ENCODE measurements at places on chromosomes 11 and 22.

DNA sequence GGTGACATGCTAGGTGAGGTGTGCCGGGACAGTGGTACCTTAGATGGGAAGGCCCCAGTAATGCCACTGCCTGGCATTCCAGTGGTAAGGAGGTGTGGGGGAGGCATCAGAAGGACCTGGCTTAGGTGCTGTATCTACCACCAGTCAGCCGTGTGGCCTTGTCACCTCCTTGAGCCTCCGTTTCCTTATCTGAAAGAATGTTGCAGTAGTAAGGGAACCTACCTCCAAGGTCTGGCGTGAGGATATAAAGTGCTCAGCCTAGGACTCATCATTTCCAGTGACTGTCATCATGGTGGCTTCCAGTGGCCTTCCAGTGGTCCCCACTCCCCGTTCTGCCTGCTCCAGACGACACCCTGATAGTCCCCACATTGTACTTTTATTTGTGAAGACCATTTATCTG is 6.8 kb upstream of the DUSP18 start:
- no peak overlapping the region for H3K27ac ChIP-seq
- no peaks in the 10 kb centered on the region for H3K36me3 ChIP-seq
- H3K4me3 ChIP-seq: no peak overlapping the region
- H3K4me1 ChIP-seq: no peaks in the 10 kb centered on the region

- no peaks in the 10 kb centered on the region for H3K27me3 ChIP-seq
- no peak overlapping the region for H3K27ac ChIP-seq
Observed at GRCh38 chr11:126833065-126833464, 167.5 kb downstream of the KIRREL3 start.

DNA sequence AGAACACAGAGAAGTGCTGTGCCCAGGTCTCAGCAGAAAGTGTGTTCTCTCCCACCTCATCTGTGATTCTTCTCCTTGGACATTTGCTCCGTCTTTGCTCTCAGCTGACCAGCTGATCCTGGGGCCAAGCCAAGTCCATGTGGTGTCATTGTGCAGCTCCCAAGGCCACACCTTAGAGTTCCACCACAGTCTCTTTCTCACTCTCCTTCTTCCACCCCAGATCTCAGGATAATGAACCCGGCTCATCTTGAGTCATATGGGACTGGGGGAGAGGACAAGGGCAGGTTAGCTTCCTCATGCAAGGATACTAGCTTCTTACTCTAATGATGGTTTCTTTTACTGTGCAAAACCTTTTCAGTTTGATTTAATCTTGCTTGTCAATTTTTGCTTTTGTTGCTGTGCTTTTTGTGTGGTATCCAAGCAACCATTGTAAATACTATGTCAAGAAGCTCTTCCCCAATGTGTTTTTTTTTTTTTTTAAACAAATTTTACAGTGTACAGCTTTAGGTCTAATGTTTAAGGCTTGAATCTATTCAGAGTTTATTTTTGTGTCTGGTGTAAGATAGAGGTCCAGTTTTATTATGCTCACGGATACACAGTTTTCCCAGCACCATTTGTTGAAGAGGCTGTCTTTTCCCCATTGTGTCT is 75.0 kb upstream of the OR4B1 start:
- peaks cover 11% of the 10 kb centered on the region for H3K36me3 ChIP-seq
- H3K27me3 ChIP-seq: no peaks in the 10 kb centered on the region
- no peak overlapping the region for H3K27ac ChIP-seq
- H3K4me1 ChIP-seq: no peaks in the 10 kb centered on the region

DNA sequence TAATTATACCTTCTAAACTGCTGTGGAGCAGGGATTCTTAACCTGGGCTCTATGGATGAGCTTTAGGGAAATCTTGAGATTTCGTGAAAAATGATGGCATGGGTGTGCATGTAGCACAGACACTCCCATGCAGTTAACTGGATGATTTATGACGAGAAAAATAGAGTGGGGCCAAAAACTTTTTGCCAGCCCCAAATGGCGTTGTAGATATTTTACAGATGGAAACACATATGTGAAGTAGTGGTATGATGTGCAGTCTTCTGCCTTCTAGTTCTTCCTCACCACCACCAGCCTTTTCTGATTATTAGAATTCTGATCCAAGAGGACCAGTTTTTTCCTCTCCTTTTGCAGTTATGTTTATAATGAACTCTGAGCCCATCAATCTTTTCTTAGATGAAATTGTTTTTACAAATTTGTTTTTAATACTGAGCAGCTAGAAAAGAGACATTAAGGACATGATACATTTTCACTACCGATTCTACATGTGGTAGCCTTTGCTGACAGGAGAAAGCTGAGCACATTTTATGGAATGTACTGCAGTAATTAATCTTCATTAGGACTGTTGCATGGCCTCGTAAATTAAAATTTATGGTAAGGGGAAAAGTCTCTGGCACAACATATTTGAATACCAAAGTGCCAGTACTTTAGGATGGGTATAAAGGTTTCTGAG is 261.4 kb downstream of the DDX10 start:
- H3K36me3 ChIP-seq: no peaks in the 10 kb centered on the region
- no peaks in the 10 kb centered on the region for H3K27me3 ChIP-seq
- DNase-seq: no peak
- no peak overlapping the region for H3K4me3 ChIP-seq
- no peak overlapping the region for H3K27ac ChIP-seq

DNA sequence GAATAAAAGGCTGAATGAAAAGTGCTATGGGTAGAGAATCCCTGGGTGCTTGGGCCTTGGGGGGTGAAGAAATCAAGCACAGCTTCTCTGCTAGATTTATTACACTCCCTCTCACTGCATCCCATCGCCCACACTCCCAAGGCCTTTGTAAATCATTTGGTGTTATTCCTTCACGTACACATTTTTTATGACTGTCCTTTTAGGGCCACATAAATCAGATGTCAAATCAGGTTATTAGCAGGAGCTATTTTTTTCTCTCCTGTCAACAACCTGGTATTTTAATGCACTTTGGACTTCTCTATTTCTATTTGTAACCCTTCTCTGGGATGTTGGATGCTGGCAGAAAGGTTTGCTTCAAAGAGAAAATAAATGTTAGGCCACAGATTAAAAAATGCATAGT is 408.8 kb downstream of the INSC start:
- no peak overlapping the region for H3K4me3 ChIP-seq
- H3K4me1 ChIP-seq: no peaks in the 10 kb centered on the region
- no peak for DNase-seq
- no peaks in the 10 kb centered on the region for H3K36me3 ChIP-seq

DNA sequence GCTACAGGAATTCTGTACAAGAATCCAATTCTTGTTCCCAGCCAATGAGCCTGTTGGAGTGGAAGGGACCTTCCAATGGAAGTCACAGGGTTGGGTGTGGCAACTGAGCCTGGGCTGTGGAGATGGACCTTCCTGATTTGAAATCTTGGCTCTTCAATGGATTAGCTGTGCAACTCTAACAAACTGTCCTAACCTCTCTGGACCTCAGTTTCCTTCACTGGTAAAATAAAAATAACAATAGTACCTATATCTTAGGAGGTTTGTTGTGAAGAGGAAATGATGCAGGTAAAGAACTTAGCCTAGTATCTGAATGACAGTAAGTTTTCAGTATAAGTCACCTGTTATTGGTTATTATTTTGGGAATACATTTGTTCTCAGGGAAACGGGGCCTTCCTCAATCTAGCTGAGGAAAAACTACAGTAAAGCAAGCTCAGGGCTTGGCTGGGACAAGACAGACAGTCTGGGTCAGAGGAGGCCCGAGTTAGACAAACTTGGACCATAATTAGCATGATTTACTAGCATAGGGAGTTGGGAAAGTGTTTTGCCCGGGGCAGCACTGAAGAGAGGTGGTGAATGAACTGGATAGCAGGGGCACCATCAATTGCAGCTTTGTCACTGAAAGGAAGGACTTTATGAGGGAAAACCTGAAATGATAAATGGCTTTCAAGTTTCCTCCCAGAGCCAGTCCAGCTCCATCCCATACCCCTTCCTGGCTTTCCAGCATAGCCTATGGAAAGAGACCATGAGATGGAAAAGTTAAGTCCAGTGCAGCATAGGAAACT is 13.7 kb downstream of the ELF5 start:
- no peaks in the 10 kb centered on the region for H3K36me3 ChIP-seq
- no peak overlapping the region for H3K27ac ChIP-seq

- no peaks in the 10 kb centered on the region for H3K27me3 ChIP-seq
- no peak overlapping the region for H3K27ac ChIP-seq
- no peaks in the 10 kb centered on the region for H3K4me1 ChIP-seq
- no peak overlapping the region for H3K4me3 ChIP-seq
- no peaks in the 10 kb centered on the region for H3K36me3 ChIP-seq
Observed at GRCh38 chr11:15268598-15268997, 153.9 kb downstream of the INSC start.

- no peak for DNase-seq
- H3K4me3 ChIP-seq: no peak overlapping the region
- no peaks in the 10 kb centered on the region for H3K27me3 ChIP-seq
- H3K27ac ChIP-seq: no peak overlapping the region
- no peaks in the 10 kb centered on the region for H3K4me1 ChIP-seq
Observed at GRCh38 chr11:117481036-117481435, 153.4 kb downstream of the CEP164 start.

GRCh38 chr22:50734986-50735738 is 2.8 kb upstream of the ACR start:
- DNase-seq: no peak
- no peak overlapping the region for H3K4me3 ChIP-seq
- no peaks in the 10 kb centered on the region for H3K4me1 ChIP-seq

DNA sequence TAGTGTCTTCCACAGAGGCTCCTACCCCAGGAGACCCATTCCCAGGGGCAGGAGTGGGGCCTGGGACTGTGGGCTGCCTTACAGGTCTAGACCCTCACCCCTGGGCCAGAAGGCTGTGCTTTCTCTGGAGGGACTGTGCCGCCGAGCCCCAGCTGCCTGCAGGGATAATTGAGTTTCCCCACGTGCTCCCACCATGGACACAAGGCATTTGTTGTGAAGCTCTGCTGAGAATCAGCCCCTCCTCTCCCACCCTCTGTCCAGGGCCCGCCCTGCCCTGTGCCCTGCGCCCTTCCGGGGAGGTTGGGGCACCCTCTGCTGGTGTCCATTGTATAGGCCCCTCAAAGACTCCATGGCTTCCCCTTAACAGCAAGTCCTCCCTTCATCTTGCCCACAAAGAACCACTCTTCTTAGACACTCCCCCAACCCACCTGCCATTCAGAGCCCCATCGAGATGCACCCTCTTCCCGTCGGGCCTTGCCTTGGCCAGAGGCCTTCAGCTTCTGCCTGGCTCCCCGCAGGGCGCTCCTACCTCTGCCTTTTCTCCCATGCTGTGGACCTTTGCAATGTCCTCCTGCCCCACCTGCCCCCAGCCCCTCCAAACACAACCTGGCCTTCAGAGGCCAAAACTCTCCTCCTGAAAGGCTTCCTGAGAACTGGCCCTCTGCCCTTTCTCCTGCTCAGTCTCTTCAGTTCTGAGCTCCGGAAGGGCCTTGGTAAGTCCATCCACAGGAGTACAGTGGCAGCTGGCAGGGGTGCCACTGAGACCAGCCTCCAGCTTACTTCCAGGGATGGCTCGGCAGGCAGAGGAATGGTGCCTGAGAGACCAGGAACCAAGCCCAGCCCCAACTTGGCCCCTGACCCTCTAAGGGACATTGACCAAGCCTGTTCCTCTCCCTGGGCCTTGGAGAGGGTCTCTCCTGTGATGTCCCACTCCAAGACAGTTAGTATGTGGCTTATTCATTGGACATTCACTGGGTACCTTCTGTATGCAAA is 22.4 kb downstream of the DUSP8 start:
- peaks cover 61% of the 10 kb centered on the region for H3K27me3 ChIP-seq
- DNase-seq: no peak
- no peak overlapping the region for H3K4me3 ChIP-seq
- H3K36me3 ChIP-seq: no peaks in the 10 kb centered on the region
- no peak overlapping the region for H3K27ac ChIP-seq

DNA sequence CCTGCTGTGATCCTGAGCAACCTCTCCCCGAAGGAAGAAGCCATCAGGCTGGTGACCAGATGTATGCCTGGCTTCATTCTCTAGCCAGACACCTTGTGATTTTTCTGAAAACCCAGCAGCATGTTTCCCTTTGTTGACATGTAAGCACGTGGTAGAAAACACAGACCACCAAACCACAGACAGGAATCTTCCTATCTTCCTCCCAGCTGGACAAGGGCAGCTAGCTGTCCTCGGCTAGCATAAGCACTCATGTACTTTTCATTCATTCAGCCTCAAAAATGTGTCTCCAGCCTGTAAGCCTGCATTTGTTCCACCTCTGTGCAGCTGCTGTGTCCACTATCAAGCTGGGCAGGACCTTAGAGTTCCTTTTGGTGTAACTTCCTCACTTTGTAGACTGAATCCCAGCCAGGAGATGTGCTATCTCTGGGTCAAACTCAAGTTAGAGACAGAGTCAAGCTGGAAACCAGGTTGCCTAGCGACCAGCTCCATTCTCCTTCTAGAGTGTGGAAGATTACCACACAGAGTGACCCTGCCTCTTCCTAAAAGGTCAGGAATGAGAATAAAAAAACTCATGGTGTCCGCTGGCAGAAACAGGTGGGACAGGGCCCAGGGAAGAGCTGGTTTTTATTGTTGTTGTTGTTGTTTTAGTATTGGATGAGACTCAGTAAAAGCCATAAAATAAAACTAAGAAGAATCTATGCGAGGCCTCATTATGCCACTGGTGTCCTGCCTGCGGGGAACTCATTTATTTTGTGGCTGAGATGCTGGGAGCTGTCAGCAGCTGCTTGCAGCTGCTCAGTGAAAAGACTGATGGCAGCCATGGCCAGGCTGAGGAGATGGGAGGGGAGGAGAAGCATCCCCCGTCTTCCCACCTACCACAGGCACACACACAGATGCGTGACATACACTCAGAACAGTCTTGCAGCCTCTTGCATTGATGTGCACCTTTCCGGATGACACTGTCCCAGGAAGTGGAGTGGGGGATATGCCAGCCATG is 7.4 kb upstream of the CLMP start:
- no peaks in the 10 kb centered on the region for H3K27me3 ChIP-seq
- no peaks in the 10 kb centered on the region for H3K36me3 ChIP-seq
- no peak for DNase-seq
- no peak overlapping the region for H3K4me3 ChIP-seq
- H3K27ac ChIP-seq: no peak overlapping the region

DNA sequence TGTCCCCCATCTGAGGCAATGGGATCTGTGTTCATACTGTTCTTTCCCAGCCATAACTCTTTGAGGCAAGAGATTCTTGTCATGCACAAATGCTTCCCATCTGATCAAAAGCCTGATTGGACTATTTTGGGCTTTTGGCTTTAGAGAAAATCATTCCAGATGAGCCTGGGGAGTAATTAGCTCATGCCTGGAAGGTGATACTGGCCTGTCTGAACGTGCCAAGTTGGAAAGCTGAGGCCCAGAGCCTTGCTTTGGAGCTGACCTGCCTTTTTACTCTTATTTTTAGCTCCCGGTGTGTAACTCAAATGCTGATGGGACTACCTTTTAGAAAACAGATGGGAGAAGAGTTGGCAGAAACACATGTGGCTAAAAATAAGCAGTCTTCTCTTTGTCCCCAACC is 105.0 kb downstream of the DBX1 start:
- H3K27ac ChIP-seq: no peak overlapping the region
- DNase-seq: no peak
- H3K4me3 ChIP-seq: no peak overlapping the region

GRCh38 chr11:92787638-92788037 is 181.8 kb upstream of the MTNR1B start:
- H3K27ac ChIP-seq: no peak overlapping the region
- no peaks in the 10 kb centered on the region for H3K36me3 ChIP-seq
- H3K4me3 ChIP-seq: no peak overlapping the region
- H3K27me3 ChIP-seq: no peaks in the 10 kb centered on the region

GRCh38 chr11:63951779-63952536 is 13.2 kb downstream of the NAA40 start:
- no peaks in the 10 kb centered on the region for H3K36me3 ChIP-seq
- no peaks in the 10 kb centered on the region for H3K27me3 ChIP-seq
- DNase-seq: no peak
- H3K4me3 ChIP-seq: no peak overlapping the region

GRCh38 chr11:65649656-65650546 is 12.0 kb downstream of the SIPA1 start:
- H3K27ac ChIP-seq: no peak overlapping the region
- H3K4me3 ChIP-seq: no peak overlapping the region
- H3K27me3 ChIP-seq: no peaks in the 10 kb centered on the region
- H3K36me3 ChIP-seq: no peaks in the 10 kb centered on the region

All from B cell (primary cell).